ENCODE measurements at places on chromosomes 13 and 19.

DNA sequence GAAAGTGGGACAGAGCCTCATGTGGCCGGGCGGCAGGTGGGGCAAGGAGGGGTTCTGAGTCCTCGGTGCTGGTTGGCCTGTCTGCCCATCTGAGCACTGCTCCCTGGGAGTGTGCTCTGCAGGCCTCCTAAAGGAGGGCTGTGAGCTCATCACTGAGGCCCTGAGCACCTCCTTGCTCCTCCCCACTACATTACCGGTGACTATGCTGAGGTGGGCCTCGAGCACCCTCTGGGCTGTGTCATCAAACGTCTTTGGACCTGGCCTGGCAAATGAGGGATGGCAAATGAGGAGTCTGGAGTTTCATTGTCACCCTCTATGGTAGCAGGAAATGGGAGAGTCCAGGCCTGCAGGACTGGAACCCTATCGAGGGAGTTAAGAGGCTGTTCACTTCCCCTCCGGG, 38.8 kb upstream of the ZNF429 start:
- no peak for DNase-seq

DNA sequence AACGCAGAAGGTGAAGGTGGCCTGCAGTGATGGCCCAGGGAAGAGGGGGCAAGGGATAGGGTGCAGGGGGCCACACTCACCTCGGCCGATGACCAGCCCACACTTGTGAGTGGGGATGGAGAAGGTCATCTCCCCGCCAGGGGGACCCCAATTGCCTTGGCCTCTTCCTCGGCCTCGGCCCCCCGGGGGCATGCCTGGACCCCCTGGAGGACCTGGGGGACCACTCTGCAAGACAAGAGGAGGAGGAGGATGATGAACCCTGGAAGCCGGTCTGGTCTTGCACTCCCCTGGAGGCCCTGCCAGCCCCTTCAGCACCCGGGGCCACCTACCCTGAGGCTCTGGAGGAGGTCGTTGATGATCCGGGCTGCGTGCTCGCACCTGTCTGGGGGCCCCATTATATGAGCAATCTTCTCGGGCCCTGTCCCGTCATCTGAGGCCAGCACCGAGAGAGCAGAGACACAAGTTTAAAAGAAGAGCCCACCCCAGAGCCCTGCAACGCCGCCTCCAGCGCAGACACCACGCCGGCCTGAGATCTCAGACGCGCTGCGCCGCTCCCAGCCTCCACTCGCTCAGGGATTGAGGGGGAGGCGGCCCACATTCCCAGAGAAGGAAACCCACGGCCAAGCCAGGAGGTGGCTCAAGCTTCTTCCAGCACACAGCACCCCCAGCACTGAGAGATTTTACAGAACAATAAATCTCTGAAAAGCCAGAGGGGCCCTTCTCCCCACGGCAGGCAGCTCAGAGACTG, 7.8 kb downstream of the KHSRP start:
- no peak for DNase-seq

- DNase-seq, result no peak
Observed at GRCh38 chr13:110467516-110468110, 93.9 kb downstream of the RAB20 start.

DNA sequence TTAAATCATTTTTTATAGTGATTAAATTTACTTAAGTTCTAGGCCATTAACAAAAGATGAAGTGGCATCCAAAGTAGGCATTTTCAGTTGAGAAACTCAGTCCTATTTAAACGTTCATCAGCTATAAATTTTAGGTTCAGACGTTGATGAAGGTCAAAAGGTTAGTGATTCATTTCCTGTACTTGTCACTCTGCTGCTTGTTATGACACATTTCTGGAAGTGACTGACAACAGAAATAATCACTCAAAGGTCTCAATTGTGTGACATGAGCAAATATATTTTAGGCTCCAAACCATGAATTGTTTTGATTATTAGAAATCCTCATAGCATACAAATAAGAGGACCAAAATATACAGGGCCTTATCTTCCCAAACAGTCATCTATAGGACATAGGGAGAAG, 10.3 kb upstream of the EDNRB start:
- no peak for DNase-seq

DNA sequence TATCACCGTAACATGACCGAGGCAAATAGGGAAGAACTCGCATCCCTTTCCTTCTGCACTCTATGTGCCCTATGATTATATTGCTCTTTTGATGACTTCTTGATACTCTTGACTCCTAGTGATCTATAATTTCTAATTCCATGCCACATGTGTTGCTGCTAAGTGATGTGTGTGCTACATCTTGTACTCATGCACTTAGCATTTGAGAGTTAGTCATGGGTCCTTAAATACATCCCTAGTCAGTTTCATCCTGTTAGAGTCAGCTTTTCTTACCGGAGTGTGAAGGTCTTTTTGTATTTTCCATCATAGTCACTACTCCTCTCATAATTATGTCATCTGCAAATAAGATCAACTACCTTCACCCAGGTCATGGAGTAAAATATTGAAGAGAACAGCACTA, 30.2 kb downstream of the RXFP2 start:
- DNase-seq, result no peak

- DNase-seq, result no peak
Observed at GRCh38 chr13:78759704-78760103, 100.7 kb upstream of the OBI1 start.

DNA sequence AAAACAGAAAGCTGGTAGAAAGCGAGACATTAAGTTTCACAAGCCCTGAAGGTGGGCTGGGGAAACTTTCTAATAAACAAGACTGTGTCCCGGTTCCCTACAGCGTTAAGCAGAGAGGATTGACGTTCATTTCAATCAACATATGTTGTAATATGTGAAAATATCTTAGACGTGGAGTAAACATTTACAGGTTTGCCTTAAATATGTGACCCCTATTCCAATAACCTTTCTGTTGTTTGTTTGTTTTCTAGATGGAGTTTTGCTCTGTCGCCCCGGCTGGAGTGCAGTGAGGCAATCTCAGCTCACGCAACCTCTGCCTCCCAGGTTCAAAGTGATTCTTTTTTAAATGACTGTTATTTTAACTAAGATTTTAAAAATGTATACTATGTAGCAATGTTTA, 526.2 kb downstream of the SUCLA2 start:
- no peak for DNase-seq

GRCh38 chr13:23695196-23695595, 125.0 kb downstream of the TNFRSF19 start:
- DNase-seq, result no peak

GRCh38 chr13:108289819-108290218, 20.3 kb downstream of the TNFSF13B start:
- DNase-seq, result no peak
